ENCODE measurements at places on chromosomes 1 and 21.

GRCh38 chr1:112477550-112477949 is 31.2 kb upstream of the WNT2B start:
- no peak for DNase-seq

- DNase-seq = no peak
Observed at GRCh38 chr1:40423264-40423642, 27.0 kb upstream of the ZFP69B start.

GRCh38 chr1:110860174-110860573 is 12.8 kb upstream of the CD53 start:
- DNase-seq = no peak

- DNase-seq = no peak
Observed at GRCh38 chr21:26570203-26570602, 2.9 kb downstream of the CYYR1 start.

GRCh38 chr1:52186449-52186848 is 44.6 kb downstream of the ZFYVE9 start:
- no peak for DNase-seq

DNA sequence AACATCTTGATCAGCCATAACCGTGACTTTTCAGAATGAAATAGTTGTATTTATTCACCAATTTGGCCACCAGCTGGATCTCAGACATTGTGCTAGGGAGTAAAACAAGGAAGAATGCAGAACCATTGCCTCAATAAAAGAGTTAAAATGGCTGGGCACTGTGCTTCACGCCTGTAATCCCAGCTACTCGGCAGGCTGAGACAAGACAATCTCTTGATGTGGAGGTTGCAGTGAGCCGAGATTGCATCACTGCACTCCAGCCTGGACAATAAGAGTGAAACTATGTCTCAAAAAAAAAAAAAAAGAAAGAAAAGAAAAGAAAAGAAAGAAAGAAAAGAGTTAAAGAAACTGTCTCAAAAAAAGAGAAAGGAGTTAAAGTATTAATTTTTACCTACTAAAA is 199.5 kb downstream of the TPR start:
- no peak for DNase-seq

- peak; percentile 48 for DNase-seq
Observed at GRCh38 chr1:235160383-235160956, 580 bp downstream of the RBM34 start.

- DNase-seq = no peak
Observed at GRCh38 chr1:236687273-236687672, 974 bp downstream of the ACTN2 start.

DNA sequence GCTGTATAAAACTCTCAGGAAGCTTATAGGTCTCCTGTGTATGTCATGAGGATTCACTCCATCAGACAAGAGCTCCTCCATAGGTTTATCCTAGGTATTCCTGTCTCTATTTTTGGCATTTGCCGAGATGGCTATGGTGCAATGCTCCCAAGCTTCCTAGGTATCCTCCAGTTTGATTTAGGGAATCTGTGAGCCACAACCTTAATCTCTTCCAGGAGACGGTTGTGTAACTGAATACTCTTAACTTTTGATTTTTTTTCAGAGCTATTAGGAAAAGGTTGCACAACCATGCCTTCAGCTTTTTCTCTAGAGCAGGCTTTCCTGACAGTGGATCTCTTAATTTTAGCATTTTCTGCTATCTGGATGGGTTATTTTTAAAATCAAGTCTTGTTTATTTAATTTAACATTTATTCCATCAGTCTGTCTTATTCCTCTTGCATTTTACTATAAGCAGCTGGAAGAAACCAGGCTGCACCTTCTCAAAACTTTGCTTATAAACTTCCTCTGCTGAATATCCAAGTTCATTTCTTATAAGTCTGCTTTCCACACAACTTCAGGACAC is 69.4 kb upstream of the BACE2 start:
- DNase-seq = no peak

DNA sequence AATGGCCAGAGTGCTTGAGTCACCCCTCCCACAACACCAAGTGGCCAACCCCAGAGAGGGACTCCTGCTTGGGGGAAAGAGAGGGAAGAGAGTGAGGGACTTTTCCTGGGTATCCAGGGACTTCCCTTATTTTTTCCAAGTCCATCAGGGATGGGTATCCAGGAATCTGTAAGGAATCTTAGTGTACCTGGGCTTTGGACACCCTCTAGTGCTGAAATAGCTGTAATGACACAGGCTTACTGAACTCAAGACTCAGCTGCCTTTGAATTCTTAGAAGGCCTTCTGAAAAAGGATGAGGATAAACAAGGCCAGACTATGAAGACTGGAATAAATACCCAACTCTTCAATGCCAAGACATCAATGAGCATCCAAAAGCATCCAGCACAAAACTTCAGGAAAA is 12.0 kb downstream of the TSHB start:
- no peak for DNase-seq

DNA sequence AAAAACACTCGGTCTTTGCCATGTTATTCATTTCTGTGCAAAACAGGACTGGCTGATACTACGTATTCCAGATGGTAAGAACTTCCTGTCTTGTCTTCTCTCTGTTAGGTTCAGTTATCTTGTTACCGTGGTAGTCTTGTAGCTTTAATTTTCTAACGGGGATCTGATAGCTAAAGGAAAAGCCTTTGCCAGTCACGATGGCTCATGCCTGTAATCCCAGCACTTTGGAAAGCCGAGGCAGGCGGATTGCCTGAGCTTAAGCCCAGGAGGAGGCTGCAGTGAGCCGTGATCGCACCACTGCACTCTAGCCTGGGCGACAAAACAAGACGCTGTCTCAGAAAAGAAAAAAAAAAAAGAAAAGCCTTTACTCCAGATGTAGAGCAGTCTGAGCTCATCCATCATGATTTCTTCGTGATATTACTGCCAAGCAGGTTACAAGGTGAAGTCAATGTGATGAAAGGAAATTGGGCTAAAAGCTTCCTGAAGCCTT is 11.1 kb upstream of the MSTO1 start:
- no peak for DNase-seq
